ENCODE measurements at places on chromosomes 12 and 14.

GRCh38 chr12:12210983-12211382 lies 55.9 kb downstream of the LRP6 start:
- DNase-seq, result no peak

- no peak for DNase-seq
Observed at GRCh38 chr12:44224399-44225148, 388.7 kb downstream of the TMEM117 start.

DNA sequence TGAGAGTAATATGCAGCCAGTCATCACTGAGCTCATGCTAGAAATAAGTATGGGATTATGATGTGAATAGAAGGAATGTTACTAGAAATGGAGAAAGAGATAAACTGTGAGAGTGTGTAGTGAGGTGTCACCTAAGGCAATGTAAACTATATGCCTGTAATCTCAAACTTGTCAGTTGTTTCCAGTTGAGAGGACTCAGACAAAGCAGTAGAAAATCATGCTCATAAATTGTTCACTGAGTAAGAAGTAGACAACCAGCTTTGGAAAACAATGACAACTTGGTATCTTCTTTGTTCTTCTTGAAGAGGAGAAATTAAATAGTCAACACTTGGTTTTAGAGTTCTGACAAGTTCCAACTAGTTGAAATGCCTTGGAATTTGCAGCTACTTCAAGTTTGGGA lies 148.5 kb upstream of the OR4E1 start:
- no peak for DNase-seq

DNA sequence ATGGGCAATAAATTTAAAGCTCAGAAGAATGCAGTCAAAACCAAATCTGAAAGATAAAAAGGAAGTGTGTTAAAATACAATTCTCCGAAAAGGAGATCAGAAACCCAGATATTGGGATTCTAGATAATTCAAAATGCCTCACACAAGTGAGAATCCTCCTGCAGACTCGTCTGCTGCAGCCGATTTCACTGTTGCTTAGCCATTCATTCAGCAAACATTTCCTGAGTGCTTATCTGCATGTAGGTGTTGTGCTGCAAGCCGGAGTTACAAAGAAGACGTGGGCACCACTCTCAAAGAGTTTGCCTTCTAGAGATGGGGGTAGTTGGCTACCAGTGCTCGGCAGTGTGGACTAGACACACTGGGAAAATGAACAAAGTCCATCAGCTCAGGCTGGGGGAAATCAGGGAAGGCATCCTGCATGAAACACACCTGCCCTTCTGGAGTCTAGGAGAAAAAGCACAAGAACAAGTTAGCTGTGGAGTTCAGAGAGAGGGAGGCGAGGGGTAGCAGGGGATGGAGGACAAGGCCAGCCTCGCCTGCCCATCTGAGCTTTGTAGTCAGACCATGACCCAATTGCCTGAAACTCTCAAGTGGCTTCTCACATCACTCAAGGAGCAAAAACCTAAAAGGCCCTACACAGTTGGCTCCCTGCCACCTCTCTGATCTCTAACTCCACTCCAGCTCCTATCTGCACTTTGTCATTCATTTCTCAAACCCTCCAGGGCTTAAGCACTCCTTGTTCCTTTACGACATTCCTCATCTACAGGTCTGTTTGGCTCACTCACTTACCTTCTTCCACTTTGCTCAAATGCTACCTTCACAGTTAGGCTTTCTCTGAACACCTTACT lies 310.0 kb upstream of the DDHD1 start:
- DNase-seq, result no peak

DNA sequence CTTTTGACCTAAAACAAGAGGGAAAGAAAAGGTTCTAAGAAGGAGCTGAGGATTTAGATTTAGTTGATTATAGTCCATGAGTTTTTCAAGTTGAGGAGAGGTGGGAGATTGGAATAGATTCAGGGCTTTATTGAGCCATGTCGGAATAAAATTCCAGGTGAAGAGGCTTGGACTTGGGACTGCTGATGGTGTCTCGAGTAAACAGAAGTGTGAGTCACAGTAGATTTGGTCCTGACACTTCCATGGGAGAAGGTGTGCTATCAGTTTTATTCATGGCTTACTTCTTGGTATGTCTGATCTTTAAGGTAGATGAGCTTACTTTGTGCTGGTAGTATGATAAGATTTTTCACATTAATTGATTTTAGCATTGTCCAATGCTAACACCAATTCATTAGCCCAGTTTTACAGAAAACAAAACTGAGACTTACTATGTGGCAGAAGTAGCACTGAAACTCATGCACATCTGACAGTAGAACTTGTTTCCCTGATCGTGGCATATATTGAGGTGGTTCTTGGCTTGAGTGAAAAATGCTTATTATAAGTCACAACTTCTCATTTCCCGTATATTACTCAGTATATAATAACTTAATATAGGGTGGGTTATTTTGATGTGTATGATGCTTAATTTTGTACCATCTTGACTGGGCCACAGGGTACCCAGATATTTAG lies 172.4 kb upstream of the IGF1 start:
- no peak for DNase-seq

- DNase-seq, result no peak
Observed at GRCh38 chr12:2095878-2096277, 43.1 kb downstream of the CACNA1C start.

- DNase-seq, result peak; percentile 25
Observed at GRCh38 chr12:131511803-131512561, 198.9 kb upstream of the SFSWAP start.

- no peak for DNase-seq
Observed at GRCh38 chr12:112885236-112885635, 21.5 kb upstream of the OAS1 start.

DNA sequence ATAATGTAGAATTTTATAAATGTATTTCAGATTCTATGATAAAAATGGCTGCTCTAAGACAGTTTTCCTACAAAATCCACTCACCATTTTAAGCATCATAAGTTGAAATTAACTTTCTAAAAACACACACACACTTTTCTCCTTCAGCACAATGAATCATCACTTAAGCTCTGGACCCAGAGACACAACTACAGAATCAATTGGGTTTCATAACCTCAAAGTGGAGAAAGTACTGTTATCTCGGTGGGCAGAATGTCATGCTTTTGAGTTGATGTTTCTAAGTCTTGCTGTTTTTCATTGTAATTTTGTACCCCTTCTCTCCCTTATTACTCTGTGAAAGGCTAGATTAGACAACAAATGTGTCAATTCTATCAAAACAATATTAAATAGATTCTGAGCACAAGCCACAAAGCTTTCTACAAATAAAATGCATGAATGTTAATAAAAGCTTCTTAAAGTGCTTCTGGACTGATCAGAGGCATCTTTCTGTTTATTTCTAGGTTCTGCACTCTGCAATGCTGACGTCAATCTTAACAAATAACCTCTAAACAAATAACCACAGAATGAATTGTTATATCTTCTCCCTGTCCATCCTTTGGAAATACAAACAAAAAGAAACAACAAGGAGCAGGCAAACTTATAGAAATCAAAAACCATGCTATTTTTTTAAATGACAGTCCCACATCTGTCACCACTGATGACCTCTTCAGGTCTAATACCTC lies 8.2 kb downstream of the IPO8 start:
- DNase-seq, result no peak

DNA sequence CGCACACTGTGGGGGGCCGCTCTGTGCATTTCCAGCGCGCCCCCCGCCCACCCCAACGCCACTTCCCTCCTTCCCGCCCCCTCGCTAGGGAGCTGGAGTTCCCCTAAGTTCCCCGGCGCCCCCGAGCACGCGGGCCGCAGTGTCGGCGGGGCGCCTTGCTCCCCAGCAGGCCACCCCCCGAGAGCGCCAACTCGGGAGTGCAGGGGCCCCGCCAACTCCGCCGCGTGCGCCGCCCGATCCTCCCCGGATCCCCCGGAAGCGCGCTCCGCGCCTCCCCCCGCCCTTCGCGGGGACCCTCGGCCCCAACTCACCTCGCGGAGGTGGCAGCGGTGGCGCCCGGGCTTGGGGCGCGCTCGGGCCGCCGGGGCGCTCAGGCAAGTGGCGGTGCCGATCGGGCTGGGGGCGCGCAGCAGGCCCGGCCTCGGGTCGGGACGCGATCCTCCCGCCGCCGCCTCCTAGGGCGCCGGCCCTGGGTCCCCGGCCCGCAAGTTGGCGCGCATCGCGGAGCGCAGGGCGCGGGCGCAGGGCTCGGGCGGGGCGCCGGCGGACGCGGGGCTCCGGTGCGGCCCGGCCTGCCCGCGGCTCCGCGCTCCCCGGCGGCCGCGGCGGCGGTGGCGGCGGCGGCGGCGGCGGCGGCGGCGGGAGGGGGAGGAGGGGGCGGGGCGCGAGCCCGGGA lies at the start of gene NCOR2:
NCOR2 (minus strand) TSS at position 616 of the 676 bp plus-strand sequence. CDS start 72,361 bp downstream, outside the sequence.
- peak; percentile 45 for DNase-seq

GRCh38 chr12:42213954-42214426 lies 24.1 kb downstream of the YAF2 start:
- peak; percentile 27 for DNase-seq

- DNase-seq, result no peak
Observed at GRCh38 chr12:102167821-102168604, 29.6 kb downstream of the PMCH start.

- DNase-seq, result no peak
Observed at GRCh38 chr12:117166107-117166506, 24.2 kb downstream of the FBXO21 start.

DNA sequence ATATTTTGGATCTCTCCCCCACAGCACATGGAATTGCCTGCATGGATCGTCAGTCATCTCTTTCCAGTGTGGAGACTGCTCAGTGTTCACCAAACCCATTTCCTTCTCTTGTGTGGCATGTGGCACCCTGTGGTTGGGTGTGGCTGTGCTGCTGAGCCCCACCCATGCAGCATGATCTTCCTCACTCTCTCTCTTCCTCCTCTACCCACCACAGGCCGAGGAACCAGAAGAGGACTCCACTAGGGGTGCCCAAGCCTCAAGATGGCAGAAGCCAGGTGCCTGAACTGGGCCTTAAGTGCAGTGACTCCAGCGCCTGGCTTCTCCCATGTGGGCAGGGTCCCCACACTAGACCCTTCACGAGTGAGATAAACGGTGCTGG lies 66.8 kb upstream of the GPR68 start:
- no peak for DNase-seq

- no peak for DNase-seq
Observed at GRCh38 chr12:22981711-22982110, 356.7 kb downstream of the ETNK1 start.

DNA sequence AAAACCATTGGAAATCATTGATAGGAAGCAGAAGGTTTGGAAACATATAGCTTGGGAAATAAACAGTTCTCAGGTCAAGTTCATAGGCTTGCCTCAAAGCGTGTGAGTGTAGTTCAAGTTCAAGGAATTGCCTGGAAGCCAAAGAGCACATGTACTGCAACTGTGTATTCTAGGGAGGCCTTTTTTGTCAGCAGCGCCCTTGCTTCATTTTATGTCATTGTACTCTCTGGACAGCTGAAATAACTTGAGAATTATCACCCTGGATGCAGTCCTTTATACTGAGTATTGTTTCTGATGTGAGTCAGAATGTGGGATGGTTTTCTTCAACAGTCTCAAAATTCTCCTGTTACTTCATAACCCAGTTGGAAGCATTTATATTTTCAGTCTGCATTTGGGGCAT lies 16.0 kb upstream of the EVL start:
- DNase-seq, result no peak

DNA sequence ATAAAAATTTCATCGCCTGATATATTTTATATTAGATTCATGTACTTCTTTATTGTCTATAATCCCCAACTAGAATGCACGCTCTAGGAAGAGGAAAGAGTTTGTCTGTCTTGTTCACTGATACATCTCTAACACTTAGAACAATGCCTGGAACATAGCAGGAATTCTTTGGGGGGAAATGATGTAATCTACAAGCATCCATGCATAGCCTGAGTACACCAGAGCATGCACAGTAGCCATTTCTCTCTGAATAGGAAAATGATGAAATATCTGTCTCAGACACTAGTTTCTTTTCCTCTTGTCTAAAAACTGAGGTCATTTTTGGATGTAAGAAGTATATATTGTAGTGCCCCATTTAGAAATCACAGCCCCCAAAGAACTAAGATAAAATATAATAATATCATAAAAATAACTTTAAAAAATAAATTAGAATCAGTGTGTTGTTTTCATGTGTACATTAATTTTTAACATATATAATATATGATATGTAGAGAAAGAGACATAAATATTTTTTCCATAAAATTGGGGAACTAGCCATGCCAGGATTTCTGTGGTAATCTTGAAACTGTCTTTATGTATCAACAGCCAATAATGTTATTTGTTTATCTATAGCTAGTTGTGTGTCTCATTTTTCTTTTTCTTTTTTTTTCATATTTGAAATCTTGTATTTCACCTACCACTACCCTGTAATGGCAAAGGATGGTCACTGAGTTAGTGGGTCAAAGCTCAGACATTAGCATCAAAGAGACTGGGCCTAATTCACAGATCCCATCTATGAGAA lies 155.6 kb upstream of the TMCC3 start:
- DNase-seq, result no peak

DNA sequence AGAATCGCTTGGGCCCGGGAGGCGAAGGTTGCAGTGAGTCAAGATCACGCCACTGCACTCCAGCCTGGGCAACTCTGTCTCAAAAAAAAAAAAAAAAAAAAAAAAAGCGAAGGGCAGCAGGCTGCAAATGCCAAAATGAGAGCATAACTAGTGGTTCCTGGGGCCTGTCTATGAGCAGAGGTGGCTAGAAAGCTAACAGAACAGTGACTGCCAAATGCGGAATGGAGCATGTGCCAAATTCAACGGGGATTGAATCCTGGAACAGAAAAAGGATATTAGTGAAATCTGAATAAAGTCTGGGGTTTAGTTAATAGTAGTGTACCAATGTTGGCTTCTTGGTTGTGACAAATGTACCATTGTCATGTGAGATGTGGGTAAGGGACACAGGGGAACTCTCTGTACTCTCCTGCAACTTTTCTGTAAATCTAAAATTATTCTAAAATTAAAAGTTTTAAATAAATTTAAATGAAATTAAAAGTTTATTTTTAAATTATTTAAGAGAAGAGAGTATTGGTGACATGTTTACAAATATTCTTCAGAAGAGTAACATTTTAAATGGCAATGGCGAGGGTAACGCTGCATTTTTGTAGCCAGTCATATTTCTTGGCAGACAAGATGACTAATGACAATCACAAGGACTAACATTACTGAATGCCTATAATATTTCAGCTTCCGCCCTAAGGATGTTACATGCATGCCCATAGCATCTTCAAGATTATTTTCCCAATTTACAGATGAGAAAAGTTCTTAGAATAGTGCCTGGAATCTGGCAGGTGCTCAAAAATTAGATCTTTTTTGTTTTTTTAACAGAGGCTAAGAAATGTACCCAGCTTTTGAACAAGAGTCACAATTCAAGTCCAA lies 28.9 kb upstream of the NUDT4 start:
- no peak for DNase-seq

Measured in BE2C (cell line).